Stimulated activated CD8-positive, alpha-beta memory T cell treated with anti-CD3 and anti-CD28 coated beads, Interleukin-12 subunit alpha, Interleukin-12 subunit beta, amount 100 ng/mL, for 4 hours (primary cell): ENCODE measurements at places on chromosomes 7 and 10.

DNA sequence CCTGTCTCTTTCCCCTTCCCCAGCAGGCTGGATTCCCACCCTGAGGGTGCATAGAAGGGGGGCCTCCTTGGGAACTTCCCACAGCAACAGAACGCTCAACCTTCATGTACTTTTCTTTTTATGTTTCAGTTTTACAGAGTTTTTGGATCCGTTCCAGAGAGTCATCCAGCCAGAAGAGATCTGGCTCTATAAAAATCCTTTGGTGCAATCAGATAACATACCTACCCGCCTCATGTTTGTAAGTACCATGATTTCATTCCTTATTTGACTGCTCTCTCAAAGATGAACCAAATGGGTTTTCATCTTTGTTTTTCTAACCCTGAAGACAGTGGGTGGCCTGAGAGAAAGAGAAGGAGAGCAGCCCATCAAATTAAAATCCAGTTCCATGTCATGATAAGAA, 46.7 kb downstream of the PLPP4 start:
- DNase-seq, result no peak

DNA sequence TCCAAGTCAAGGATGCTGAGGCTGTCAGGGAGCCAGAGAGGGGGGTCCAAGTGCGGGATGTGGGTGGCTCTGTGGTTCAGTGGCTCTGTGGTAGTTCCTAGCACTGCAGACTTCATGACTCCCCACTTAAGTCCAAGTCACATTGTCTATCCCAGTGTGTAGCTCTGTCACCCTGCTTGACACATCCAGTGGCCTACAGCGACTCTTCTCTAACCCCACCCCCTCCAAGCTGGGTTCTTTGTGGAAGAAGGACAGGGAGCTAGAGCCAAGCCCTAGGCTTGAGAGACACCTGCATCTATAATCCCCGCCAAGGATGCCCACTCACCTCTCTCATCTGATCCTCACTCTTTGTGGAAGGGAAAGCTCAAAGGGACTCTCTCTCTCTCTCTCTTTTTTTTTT, 57.6 kb downstream of the ADCYAP1R1 start:
- DNase-seq, result no peak

GRCh38 chr10:122462533-122463465, 1.4 kb downstream of the HTRA1 start:
- no peak for DNase-seq

- no peak for DNase-seq
Measured at GRCh38 chr7:823649-824048, 8.6 kb upstream of the SUN1 start.

GRCh38 chr7:21338728-21339164, 89.1 kb upstream of the SP4 start:
- peak; percentile 13 for DNase-seq

GRCh38 chr10:13587391-13587790, 626 bp downstream of the PRPF18 start:
- no peak for DNase-seq

DNA sequence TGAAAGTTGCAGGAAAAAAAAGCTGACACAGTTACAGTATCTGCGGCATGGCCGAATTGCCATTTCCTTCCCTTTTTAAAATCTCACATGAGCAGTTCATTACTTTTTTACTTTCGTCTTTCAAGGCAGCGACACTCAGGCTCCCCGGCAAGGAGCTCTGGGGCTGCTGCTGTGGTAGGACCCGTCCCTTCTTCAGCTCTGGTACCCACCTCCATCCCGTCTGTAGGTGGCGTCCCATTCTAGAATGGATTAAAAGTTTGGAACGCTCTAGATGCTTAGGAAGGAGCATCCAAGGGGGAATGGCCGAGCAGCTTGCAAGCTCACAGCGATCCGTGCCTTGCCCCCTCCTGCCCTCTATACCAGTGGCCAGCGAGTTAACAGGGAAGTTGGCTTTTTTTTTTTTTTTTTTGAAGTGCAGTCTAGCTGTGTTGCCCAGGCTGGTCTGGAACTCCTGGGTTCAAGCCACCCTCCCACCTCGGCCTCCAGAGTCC, 22.8 kb upstream of the TTYH3 start:
- DNase-seq, result no peak

GRCh38 chr10:31927565-31927883, 1.1 kb downstream of the ARHGAP12 start:
- DNase-seq, result no peak

DNA sequence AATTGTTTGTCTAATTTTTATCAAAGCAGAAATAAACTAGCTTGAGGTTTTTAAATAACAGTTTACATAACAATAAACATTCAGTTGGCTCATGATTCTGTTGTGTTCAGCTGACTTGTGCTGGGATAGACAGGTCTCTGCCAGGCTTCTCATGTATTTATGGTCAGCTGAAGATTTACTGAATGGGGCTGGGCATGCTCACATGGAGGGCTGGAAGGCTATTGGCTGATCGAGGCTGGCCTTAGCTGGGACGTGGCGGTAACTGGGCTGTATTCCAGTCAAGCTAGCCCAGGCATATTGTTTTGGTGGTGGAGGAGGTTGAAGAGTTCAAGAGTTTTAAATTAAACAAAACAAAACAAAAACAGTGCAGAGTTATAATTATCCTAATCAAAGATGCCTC, 251.0 kb upstream of the MTPN start:
- no peak for DNase-seq

DNA sequence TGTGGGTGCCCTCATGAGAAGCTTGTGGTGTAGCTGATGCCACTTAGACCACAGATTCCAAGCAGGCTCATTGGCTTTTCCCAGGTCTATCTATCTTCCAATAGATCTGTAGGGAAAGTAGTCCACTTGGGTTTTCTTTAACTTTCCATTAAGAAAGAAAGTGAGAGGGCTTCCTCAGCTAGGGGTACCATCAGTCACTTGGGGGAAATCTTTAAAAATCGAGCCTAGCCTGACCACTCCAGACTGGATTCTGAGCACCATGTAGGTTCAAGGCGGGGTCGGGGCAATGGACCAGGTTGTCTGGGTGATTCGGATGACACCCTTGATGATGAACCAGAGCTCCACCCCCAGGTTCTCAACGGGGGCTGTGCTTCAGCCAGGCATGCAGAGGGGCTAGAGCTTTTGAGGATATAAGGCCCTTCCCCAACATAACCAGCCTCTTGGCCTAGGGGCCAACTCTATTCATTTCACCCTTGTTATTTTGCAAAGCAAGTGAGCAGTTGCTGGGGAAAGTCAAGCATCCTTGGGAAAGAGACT, 27.0 kb downstream of the ITPRIP start:
- no peak for DNase-seq

DNA sequence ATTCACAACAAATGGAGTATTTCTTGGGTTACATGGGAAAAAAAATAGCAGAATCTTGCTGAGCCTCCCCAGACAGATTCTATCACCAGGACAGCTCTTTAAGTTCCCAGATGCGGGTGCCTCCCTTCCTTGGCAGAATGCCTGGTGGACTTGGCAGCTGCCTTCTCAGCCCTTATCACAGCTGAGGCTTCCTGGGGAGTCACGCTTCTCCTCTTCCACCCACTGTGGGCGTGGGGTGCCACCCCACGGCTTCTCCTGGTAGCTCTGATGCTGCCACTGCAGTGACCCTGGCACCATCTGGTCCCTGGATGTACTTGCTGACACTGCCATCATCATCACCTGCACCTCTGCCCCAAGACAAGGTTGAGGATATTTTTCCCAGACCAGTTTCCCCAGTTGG, 16.2 kb upstream of the NME8 start:
- DNase-seq, result no peak

- DNase-seq, result no peak
Measured at GRCh38 chr7:114372619-114373018, 42.0 kb upstream of the FOXP2 start.

- no peak for DNase-seq
Measured at GRCh38 chr7:76377186-76377918, 18.6 kb upstream of the YWHAG start.

DNA sequence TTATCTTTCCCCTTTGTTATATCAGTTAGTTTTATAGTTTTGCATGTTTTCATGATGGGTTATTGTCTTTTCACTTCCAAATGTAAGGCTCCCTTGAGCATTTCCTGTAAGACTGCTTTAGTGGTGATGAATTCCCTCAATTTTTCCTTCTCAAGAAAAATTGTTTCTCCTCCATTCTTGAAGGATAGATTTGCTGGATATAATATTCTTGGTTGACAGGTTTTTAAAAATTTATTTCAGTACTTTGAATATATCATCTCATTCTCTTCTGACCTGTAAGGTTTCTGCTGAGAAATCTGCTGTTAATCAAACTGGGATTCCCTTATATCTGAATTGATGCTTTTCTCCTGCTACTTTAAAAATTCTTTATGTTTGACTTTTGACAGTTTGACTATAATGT, 33.3 kb downstream of the SCART1 start:
- no peak for DNase-seq

DNA sequence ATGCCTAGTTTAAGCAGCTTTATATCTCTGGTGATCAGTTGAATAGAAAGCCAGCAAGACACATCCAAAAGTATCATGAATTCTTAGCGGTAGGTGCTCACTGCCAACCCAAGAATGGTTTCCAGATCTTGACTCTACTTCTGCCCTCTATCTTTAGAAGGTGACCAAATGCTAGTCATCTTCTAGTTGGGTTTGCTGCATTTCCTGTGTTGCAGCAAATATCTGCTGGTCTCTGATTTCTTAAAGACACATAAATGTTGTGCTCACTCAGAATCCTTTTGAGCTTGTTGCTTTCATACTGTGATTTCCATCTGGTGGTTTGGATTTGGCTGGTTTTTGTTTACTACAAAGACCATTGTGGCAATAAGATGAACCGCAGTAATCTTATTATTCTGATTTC, 2.2 kb downstream of the CDC123 start:
- DNase-seq, result no peak

DNA sequence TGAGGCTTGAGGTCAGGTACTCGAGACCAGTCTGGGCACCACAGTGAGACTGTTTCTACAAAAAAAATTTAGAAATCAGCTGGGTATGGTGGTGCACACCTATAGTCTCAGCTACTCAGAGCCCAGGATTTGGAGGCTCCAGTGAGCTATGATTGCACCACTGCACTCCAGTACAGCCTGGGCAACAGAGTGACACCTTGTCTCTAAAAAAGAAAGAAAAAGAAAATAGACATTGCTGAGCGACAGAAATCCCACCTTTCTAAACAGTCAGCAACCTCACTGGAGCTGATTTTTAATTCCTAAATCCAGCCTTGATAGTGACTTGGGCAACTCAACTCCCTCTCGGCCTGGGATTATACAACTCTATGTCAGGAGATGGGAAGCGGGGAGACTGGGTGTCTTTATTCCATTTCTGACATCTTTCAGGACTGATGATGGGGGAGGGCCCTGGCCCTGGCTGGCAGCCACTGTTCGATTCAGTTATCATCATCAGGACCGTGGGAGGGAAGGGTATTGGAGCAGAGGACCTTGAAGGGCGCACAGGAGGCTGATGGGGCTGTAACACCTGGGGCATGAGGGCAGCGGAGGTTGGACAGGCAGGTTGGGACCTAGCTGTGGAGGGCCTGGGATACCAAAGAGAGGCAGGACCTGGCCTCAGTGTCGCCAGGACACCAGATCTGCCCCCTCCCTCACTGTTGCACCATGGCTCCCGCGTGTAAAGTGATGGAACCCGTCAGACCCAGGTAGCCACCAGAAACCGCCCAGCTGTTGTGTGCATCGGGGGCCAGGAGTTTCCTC, 14.7 kb downstream of the HSPB1 start:
- no peak for DNase-seq

DNA sequence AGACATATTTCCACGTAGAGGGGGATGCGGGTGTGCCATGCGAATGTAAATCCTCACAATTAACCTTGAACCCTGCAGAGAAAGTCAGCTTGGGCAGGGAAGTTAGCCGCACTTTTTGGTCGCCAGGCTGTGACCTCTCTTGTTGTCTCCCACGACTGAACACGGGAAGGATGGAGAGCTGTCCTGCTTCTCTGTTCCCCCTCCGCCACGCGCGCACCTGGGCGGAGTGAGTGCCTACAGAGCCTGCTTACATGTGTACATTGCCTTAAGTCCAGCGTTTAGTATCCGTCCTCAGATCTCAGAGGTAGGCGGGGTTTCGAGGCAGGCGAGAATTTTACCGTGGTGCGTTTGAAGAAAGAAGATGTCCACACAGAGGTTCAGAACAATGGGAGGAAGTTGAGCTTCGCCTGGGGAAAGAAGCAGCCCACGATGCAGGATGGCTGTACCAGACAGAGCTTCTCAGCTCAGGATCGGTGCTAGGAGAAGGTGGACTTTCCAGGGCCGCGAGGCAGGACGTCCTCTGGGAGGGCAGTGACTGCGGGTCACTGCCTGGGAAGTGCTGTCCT, 482 bp upstream of the ERCC6 start:
- DNase-seq, result no peak

DNA sequence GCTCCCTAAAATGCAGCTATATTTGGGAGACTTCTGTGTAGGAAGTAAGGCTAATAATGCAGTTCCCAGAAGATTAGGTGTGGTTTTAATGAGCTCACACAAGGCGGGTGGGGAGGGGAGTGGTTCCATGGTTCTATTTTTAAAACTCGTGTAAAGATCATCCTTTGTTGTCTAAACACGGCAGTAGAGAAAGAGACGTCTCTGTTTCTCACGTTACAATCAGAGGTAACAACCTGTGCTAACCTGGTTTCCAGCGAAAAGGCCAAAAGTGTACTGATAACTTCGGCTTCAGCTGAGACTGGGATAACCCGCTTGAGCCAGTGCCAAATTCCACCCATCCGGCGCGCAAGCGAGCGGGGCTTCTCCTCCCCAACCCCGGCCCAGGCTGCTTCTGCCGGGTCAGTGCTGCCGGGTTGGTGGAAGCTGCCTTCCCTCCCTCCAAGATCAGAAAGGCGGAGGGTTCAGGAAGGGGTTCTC, 2.5 kb upstream of the MAP3K8 start:
- no peak for DNase-seq

- no peak for DNase-seq
Measured at GRCh38 chr10:22433875-22434274, 88.6 kb downstream of the SPAG6 start.

DNA sequence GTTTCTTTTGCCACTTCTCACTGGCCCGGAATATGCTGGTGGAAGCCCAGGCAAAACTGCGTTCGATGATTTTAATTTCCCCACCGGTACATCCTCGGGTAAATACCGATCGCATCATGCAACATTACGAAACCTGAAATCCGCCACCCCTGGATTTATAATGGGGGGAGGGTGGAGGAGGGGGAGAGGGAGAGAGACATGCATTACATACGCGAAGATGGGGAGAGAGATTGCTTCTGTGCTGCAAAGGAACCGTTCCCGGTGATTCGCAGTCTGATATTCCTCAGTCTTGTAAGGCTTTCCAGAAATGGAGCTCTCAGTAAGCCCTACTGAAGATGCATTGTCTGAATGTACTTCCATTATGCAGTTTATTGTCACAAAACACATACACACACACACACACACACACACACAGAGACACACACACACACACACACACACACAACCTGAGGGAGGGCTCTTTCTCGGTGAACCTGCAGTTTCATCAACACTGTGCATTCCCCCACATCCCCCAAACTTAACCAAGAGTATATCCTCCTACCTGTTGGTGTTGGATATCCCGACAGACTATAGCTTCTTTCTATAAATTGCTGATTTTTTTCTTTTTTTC, 741 bp downstream of the GPR85 start:
- no peak for DNase-seq

GRCh38 chr7:46076527-46076926, 155.5 kb upstream of the IGFBP3 start:
- no peak for DNase-seq
